ENCODE measurements at places on chromosomes 2 and 18.
A peak's percentile ranks its signal among the peaks of the same experiment; 100 is the strongest.

DNA sequence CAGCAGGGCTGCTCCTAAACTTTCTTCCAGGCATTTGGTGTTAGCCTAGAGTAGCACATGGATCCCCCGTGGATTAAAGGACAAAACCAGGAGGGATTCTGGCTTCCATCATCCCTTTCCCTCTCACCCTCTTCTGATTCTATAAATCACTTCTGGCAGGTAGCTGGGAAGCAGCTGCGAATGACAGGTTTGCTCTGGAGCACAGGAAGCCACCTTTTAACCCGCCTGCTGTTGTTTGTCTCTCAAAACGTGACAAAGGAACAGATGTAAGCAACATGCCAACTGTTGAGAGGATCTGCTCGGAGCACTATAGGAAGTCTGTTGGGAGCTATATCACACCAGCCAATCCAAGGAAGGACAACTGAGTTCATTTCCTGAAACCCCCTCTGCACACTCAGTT, 101.9 kb downstream of the ACTR2 start:
- no peak for DNase-seq

- no peak for DNase-seq
These were observed 406.0 kb downstream of the TGIF1 start for GRCh38 chr18:3855966-3856365.

GRCh38 chr18:22221350-22221749, 52.0 kb downstream of the GATA6 start:
- DNase-seq, result no peak

DNA sequence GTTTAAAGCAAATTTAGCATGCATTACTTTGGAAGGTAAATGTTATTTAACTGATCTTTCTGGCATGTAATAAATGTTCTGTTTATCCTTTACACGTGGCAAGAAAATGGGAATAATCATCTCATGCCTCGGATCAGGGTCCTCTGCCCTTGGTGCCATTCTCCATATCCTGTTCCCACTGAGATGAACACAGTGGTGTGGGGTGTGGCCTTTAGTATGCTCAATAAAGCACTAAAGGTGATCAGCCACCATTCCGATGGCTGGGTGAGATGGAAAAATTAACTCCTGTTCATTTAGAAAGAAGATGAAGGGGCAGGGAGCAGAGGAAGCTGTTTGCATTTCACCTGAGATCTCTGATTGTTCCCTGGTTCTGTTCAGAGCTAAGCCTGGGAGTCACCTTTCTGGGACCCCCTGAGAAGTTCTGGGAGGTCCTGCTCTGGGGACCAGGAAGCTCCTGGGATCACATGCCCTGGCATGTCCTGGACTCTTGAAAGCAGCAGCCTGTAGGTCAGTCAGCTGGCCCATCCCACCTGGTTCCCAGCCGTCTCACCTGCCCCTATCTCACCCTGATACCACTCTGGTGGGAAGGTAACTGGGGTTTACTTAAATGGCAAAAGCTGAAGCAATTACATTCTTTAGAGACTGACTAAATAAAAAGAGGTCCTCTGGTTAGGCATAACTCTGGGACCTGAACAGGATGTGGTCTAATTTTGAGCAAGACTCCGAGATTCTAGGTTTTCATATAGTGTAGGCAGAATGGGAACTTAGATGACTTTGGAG, 288.9 kb upstream of the EPAS1 start:
- DNase-seq, result no peak

DNA sequence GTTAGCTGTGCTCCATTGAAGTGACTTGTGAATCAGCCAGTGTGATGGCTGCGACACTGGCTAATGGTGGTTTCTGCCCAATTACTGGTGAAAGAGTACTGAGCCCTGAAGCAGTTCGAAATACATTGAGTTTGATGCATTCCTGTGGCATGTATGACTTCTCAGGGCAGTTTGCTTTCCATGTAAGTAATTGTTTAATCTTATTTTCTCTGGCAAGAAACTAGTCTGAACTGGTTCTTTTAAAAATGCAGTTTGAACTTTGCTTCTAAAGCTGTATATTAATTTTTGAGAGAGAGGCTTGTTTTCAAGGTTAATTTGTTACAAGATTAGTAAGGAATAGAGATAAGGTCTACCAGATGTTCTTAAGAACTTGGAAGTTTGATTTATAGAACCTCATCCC, 46.7 kb downstream of the GLS start:
- DNase-seq, result peak; percentile 49

GRCh38 chr2:31765078-31765945, 184.6 kb upstream of the SRD5A2 start:
- DNase-seq, result no peak
